GM12878 (cell line): ENCODE measurements at places on chromosomes 3 and 15. TPM values are rescaled to one million over a fixed set of nuclear protein-coding genes. Genes with fewer than 3 reads are reported as not detected.

The MST1 gene
- 1.9 and 3.9 TPM in 2 replicates for polyA plus RNA-seq

The CCDC13 gene
- 0.50 TPM in 1 of 2 replicates, not detected in the other for polyA plus RNA-seq

The ITIH1 gene
- polyA plus RNA-seq = not detected in 2 replicates

The HRG gene
- not detected in 2 replicates for polyA plus RNA-seq

The CKMT1B gene
- polyA plus RNA-seq = 0.52 TPM in 1 of 2 replicates, not detected in the other

The CCR3 gene
- polyA plus RNA-seq = 0.13 TPM in 1 of 2 replicates, not detected in the other
